ENCODE measurements at places on chromosomes 1 and 21.
A peak's percentile ranks its signal among the peaks of the same experiment; 100 is the strongest.

DNA sequence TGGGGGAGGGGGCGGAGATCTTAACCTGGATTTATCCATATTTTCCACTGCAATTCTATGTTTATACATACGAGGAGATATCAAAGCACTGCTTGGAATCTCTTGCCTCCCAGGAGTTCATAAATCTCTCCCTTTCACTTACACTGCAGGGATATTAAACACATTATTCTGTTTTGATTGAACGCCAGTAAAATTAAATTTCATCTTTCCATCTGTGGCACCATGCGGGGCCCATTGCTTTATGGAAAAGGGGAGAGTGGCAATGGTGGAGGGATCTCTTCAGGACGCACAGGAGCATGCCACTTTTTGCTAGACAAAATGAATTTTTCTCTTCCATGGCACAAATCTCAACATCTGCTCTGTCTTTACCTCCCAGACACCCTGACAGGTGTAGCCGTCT, 648.0 kb upstream of the PLXNA2 start:
- peak; percentile 44 for DNase-seq

GRCh38 chr1:208235982-208236761, 8.0 kb downstream of the PLXNA2 start:
- no peak for DNase-seq

DNA sequence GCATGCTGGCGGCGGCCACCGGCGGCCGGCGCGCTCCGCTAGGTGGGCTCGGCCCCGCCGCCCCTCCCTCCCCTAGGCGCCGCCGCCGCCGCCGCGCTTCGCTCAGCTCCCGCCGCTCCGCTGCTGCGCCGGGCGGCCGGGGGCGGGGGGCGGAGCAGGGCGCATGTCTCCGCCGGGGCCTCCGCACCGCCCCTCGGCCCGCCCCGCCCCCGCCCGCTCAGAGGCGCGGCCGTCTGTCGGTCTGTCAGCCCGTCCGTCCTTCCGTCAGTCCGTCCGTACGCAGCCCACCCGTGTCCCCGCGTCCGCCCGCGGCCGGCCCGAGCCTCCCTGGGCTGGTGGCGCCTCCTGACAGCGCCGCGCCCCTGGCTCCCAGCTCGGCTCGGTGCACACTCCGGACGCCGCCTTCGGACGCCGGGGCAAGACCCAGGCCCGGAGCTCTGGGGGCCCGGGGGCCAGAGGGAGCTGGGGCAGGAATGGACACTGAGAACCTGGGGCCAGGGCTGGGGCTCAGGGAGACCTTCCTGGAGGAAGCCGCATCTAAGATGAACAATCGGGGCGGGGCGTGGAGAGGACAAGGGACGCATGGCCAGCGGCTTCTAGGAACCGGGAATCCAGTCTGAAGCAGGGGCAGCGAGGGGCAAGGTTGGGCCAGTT, at the start of gene GPR153:
GPR153 (minus strand) TSS at position 138 of the 654 bp plus-strand sequence. CDS start 6,193 bp downstream, outside the sequence.
- DNase-seq, result peak; percentile 35

DNA sequence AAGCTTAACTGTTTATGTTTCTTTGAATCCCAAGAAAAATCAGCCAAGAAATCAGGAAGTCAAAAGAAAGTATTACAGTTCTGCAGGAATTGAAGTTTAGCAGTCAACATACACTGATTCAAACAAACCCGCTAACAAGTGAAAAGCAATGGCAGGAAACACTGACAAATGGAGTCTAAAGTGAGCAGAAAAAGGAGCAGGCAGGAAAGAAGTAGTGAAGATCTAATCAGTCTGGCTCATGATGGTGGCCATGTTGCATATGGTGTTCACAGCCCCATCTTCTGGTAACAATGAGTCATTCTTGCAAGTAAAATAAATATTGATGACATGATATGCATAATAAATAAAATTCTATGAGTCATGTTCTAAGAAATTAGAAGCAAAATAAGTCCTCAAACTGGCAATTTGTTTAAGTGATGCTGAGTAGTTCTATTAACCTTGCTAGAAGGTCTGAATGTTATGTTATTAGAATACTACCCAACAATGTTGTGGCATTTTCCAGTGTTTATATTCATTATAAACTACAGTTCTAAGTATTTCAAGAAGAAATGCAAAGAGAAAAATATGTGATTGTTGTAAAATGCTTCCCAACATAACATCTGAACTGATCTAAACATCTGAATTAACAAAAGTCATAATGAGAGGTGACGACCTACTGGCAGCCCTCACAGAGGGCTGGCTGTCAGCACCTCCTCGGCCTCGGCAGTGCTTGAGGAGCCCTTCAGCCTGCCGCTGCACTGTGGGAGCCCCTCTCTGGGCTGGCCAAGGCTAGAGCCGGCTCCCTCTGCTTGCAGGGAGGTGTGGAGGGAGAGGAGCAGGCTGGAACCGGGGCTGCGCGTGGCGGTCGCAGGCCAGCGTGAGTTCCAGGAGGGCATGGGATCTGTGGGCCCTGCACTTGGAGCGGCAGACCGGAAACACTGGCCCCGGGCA, 5.7 kb upstream of the ACBD6 start:
- DNase-seq, result no peak

GRCh38 chr1:63898428-63899196, 124.8 kb downstream of the ROR1 start:
- DNase-seq, result no peak

DNA sequence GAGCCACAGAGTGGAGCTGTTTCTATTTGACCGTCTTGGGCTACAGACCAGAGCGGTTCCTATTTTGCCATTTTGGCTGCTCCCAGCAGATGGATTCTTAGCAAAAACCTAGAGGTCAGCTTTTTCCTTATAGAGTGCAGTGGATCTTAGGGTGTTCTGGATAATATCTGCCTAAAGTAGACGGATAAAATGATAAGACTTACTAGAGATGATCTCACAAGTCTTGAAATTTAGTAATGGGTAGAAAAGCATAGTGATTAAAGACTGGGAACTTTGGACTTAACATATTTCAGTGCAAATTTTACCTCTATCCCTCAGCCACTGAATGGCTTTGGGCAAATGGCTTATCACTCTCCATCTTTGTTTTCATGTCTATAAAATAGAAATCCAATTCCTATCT, 439.8 kb downstream of the ADGRL2 start:
- DNase-seq, result no peak

GRCh38 chr1:89698020-89698560, 65.2 kb downstream of the LRRC8C start:
- no peak for DNase-seq

DNA sequence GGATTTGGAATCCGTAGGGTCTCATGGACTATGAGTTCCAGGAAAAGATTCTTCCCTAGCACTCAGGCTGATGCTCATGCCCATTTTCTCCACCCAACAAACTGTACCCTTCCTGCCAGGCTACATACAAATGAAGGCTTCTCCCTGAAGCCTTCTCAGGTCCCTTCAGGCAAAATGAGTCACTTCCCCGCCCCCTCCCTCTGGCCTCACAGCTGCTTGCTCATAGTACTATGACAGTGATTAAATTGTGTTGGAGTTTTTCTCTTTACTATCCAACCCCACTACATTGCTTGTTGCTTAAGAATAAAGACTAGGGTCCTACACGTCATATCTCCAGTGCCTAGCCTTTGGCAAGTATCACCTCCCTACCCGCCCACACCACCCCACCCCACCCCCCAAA, 207.6 kb upstream of the NFIA start:
- DNase-seq, result no peak

DNA sequence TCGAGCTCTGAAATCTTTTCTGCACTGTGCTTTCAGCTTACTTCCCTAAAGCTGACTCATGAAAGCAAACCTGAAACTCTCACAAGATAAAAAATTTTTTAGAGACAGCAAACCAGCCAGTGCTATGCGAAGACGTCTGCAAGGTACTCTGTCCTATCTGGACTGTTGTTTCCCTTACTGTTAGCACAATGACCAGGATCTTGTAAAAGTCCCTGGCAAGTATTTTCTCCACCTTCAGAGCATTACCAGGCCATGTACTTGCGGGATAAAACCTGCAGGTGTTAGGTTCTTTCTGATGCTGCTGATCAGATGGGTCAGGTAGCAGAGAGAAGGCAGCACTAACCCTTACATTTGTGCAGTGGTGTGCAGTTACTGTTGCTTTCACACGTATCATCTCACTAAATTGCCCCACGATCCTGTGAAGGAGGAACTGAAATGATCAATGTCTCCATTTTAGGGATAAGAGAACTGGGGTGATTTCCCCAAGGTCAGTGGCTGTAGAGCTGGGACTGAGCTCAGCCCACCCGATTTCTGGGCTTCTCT, 56.6 kb downstream of the PLXNA2 start:
- no peak for DNase-seq

- peak; percentile 24 for DNase-seq
Measured at GRCh38 chr21:34889676-34890469, 159.2 kb downstream of the RUNX1 start.

DNA sequence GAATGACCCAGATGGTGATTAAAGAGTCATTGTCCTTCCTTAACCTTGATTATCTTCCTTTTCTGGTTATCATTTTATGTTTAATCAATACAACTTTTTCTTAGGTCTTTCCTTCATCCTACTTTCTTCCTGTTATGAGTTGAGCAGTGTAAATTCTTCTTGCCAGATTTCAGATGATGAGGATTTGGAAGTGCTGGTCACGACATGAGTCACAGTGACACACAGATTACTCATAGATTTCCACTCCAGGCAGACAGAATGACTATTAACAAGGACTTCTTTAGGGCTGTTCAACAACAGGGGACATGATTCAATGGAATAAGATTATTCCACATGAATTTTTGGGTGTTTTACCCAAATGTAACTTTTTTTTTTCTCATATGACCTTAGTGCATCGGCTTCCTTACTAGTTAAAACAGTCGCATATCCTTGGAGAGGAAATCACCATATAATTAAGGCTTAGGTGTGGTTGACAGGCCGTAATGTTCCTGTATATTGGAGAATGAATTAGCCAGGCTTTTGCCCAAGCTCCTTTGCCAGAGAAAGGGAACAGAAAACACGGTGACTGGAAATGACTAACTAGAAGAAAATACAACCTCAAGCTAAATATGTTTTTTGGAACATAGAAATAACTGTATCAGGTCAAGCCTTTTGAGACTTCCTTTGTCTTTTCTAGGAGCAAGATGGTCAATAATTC, 44.2 kb downstream of the PRRX1 start:
- peak; percentile 9 for DNase-seq

DNA sequence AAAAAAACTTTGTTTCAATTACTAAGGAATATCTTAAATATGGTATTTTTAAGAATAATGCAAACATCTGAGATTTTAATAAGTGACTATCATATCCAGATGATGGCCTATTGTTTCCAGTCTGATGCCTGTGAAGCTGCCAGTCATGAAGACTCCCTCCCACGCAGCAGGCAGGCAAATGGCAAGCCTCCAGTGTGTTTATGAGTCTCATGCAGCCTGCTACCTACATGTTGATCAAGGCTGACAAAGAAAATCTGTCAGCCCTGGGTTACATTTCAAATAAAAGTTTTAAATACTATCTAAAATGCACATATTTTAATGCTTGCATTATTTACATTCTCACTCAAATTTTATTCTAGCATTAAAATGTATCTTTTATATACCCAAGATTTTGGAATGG, 137.6 kb upstream of the RNPC3 start:
- DNase-seq, result peak; percentile 44
